ENCODE measurements at places on chromosomes 1 and 21.

DNA sequence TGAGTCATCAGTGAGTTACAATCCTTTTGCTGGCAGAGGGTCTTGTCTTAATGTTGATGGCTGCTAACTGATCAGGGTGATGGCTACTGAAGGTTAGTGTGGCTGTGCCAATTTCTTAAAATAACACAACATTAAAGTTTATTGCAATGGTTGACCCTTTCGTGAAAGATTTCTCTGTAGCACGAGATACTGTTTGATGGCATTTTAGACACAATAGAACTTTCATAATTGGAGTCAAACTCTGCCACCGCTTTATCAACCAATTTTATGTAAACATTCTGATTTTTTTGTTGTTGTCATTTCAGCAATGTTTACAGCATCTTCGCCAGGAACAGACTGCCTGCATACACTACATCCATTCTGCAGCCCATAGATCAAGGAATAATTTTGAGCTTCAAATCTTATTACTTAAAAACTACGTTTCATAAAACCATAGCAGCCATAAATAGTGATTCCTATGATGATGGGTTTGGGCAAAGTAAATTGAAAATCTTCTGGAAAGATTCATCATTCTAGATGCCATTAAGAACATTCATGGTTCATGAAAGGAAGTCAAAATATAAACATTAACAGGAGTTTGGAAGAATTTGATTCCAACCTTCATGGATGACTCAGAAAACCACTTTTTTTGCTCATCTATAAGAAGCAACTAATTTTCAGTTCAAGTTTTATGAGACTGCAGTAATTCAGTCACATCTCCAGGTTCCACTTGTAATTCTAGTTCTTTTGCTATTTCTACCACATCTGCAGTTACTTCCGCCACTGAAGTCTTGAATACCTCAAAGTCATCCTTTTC is 85.9 kb downstream of the TYW3 start:
- DNase-seq = no peak

GRCh38 chr21:16587141-16587581 is 857.4 kb downstream of the USP25 start:
- no peak for DNase-seq

- DNase-seq = no peak
Observed at GRCh38 chr1:218537122-218537913, 192.2 kb downstream of the TGFB2 start.

DNA sequence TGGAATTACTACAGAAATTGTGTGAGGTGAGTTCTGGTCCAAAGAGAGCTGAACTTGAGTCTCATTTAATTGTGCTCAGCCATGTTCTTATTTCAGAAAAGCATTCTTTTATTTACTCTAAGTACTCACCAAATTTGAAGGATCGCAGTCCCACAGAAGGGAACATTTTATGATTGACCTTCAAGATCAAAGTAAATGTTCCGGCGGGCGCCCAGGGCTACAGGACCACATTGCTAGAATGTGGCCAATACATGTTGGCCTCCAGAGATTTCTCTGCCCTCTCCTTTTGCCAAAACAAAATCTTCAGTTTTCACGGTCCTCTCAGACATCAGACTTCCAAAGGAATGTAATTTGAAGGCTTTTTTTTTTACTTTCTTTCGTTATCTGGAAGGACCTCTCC is 237.8 kb downstream of the FMN2 start:
- DNase-seq = no peak

- DNase-seq = peak; percentile 82
Observed at GRCh38 chr1:44289530-44289929, 65.5 kb downstream of the ERI3 start.

- no peak for DNase-seq
Observed at GRCh38 chr1:78339490-78339889, 151.3 kb upstream of the PTGFR start.

GRCh38 chr1:200629876-200630514 is 9.4 kb upstream of the KIF14 start:
- no peak for DNase-seq
